ENCODE measurements at places on chromosomes 1 and 21.

DNA sequence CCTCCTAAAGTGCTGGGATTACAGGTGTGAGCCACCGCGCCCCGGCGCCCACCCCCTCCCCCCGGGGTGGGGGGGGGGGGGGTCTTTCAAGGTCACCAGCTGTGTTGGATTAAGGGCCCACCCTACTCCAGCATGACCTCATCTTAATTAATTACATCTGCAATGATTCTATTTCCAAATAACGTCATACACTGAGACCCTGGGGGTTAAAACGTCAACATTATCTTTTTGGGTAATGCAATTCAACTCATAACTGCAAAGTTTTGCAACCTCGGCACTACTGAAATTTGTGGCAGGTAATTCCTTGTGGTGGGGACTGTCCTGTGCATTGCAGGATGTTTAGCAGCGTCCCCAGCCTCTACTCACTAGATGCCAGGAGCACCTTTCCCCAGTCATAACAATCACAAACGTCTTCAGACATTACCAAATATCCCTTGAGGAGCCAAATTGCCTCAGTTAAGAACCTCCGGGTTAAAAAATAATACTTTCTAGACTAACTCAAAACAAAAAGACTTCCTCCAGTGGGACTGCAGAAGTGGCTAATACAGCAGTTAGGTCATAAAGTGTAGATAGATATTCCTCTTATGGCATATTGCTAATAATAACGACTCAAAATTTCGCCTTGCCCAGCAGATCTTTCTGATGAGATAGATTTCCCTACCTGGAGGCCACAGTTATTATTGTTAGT, 233.0 kb upstream of the KAZN start:
- DNase-seq, result no peak

GRCh38 chr1:184582411-184582810, 172.2 kb downstream of the EDEM3 start:
- DNase-seq, result no peak

DNA sequence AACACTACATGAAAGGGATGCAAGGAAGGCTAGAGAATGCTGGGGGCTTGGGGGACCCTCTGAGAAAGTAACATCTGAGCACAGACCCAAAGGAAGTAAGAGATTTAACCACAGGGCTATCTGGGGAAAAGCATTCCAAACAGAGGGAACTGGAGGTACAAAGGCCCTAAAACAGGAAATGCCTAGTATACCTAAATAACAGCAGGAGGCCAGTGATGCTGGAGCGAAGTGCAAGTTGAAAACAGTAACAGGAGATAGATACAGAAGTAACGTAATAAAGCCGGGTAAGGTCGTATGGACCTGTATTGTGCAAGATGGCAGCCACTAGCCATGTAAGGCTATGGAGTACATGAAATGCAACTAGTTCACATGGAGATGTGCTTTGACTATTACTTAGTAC, 52.1 kb downstream of the CD34 start:
- no peak for DNase-seq

GRCh38 chr1:154431586-154432373, 26.6 kb downstream of the IL6R start:
- DNase-seq, result peak; percentile 73

DNA sequence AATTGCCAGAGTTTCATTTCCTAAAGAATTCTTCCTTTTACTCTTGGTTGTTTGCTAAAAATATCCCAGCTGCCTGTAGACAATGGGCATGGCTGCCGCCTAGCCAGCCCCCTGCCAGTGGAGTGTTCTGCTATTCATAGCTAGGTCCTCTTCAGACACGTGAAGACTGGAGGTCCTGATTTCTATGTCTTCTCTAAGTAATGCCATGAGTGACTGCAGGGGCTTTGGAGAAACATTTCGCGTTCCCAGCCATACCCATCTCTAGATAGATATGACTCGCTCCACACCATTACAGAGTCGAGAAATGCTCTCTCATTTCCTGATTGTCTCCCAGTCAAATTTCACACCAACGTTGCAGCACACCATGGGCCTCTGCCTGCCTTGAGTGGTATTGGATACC, 99.5 kb upstream of the BACE2 start:
- DNase-seq, result no peak

DNA sequence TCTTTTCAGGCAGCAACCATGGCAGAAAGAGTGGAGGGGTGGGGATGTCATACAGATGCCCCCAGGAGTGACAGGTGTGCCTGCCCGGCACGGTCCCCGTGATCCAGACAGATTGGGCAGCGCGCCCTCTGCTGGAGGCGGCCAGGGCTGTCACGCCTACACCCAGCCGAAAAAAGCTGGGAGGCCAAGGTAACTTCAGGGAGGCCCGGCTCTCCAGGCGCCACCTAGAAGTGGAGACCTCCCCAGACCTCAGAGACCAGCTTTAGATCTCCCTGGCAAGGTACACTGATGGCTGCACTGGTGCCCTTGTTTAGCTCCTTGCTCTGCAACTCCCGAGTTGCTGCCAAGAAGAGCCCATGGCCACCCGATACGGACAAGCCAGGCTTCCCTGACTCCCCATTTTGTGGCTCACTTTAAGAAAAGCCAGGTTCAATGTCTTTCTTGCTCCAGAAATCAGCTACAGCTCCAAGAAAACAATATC, 6.6 kb downstream of the GOLT1A start:
- peak; percentile 80 for DNase-seq

DNA sequence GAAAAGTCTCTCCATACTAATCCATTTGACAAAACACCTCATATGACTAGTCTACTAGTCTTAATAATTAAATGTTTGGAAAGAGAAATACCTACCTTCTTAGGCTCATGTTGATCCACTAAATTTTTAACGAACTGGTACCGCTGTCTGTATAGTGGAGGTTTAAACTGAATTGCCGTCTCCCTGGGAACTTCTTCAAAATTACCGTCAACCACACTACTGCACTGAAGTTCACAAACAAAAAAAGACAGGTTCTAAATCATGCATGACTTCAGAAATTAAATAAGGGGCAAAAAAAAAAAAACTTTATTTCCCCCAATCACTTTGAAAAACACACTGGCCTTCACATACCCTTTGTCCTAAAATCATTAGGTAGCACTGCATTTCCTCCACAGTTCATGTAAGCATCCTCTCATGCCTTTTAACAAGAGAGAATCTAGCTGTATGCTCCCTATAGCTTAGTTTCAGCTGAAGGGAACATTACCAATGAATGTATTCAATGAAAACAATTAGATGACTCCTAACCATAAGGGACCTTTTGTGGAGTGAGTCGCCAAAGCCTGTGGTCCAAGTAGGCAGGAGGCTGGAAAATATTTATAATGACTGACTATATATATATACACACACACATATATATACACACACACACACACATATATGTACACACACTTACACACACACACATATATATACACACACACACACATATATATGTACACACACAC, 3.4 kb downstream of the HENMT1 start:
- DNase-seq, result no peak

DNA sequence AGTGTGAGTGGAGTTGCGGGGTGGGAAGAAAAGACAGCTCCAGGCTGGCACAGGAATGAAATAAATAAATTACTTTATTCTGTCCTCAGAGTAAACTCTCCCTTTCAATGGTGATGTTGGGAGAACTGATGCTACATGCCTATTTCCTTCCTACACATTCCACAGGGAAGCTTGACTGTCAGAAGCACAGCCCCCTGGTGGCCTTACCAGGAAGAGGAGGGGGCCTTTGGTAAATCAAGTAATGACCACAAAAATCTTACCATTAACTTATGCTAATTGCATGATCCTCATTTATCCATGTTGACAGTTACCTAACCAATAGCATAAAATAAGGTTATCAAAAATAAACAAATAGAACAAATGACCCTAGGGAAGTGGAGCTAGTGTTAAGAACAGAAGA, 605.0 kb upstream of the PKN2 start:
- DNase-seq, result no peak
